EL (cell line): ENCODE measurements at places on chromosomes 5 and 9.

GRCh38 chr5:73558950-73559349, 6.5 kb downstream of the ANKRA2 start:
- DNase-seq: no peak

GRCh38 chr9:130234340-130235260, 31.0 kb upstream of the HMCN2 start:
- DNase-seq: peak; percentile 71

DNA sequence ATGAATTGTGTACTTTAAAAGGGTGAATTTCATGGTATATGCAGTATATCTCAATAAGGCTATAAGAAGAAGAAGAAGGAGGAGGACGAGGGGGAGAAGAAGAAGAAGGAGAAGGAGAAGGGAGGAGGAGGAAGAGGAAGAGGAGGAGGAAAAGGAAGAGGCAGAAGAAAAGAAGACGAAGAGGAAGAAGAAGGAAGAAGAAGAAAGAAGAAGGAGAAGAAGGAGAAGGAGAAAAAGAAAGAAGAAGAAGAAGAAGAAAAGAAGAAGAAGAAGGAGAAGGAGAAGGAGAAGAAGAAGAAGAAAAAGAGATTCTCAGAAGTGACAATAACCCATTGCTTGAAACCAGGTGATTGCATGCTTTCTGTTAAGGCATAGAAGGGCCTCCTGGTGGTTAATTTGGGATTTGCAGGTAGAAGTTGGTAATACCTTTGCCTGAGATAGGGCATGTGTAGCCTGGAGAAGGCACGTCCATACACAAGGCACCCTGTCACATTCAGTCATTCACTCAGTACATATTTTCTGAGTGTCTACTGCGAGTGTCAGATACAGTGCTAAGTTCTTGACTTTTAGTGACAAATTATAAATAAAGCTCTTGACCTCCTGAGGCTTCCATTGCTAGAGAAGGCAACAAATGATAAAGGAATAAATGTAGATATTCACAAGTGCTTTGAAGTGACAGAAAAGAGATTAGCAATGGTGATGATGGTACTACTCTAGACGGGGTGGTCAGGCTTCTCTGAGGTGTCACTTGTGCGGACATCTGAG, 231.3 kb downstream of the NPR3 start:
- DNase-seq: peak; percentile 35

DNA sequence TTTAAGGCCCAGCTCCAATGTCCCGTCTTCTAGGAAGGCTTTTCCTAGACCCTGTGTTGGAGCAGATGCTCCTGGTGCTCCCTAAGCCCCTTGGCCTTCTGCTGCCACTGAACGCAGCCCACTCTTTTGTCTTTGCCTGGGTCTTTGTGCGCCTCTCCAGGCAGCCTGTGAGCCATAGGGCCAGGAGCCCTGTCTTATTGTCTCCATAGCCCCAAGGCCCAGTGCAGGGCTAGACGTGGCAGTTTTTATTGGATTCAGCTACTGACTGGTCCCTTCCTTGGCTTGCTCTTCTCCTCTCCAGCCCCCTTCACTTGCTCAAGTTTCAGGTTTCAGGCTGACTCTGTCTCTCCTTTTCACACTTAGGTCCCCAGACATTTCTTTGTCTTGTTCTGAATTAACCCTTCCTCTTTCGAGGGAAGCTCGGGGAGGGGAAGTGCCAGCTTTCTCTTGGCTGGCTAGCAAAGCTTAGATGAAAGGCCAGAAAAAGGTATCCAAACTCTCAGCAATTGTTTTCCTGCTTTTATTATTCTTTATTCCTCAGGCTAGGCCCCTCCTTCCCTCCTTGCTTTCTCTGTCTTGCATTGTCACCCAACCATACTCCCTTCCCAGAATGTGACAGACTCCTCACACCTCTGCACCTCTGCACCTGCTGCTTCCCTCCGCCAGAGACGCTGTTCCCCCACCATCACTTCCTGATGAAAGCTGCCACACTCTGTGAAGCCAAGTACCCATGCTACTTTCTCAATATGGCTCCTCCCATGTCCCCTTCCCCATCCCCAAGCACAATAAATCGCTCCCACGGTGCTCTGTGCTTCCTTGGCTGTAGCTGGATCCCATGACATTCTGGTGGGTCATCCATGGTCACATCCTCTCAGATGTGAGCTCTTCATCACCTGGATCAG, 101.6 kb upstream of the CPEB4 start:
- DNase-seq: no peak

DNA sequence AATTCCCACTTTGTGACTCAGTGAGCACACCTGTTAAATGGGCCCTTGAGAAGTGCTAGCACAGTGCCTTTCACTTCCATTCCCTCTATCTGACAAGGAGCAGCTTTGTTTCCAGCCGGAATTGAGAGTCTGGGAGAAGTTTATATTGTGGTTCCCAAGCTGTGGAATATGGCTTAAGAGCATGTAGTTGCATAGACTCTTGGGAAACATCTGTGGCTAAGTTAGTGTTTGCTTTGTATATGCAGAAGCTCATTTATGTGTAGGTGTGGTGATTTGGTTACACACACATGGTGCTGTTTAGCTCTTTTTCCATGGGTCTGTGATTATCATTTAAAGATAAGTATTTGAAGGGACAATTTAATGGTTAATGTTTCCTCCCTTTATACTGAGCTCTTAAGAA, 110.5 kb upstream of the HMHB1 start:
- DNase-seq: no peak

- no peak for DNase-seq
Measured at GRCh38 chr5:6527749-6528455, 79.2 kb downstream of the UBE2QL1 start.

- no peak for DNase-seq
Measured at GRCh38 chr9:69632768-69633167, 39.4 kb downstream of the APBA1 start.

- DNase-seq: no peak
Measured at GRCh38 chr5:180865981-180866695, 5.1 kb upstream of the ZFP62 start.

DNA sequence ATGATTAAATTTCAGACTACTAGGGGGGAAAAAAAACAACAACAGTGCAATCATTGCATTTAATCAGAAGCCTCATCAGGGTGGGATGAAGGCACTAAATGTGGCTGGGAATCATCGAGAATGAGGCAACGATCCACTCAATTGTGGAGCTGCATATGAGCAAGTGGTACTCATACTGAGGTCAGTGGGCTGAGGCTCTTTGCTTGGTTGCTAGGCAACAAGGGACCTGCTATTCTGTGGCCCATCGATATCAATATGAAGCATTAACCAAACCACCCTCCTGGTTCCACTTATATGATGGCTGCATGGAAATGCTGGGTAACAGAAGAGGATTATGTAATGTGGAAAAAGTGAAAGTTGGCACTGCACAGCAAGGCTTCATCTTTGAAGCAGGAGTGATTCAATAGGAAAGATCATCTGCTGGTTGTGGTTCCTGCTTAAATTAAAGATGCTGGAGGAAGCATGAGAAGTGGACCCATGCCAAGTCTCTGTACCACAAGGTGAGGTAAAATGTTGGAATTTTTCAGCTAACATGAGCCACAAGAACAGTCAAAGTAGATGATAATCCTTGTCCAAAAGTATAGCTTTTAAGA, 159.8 kb upstream of the HMHB1 start:
- DNase-seq: no peak

- DNase-seq: no peak
Measured at GRCh38 chr9:4921449-4921848, 63.6 kb upstream of the JAK2 start.

- no peak for DNase-seq
Measured at GRCh38 chr5:16095612-16096011, 84.0 kb downstream of the MARCHF11 start.

DNA sequence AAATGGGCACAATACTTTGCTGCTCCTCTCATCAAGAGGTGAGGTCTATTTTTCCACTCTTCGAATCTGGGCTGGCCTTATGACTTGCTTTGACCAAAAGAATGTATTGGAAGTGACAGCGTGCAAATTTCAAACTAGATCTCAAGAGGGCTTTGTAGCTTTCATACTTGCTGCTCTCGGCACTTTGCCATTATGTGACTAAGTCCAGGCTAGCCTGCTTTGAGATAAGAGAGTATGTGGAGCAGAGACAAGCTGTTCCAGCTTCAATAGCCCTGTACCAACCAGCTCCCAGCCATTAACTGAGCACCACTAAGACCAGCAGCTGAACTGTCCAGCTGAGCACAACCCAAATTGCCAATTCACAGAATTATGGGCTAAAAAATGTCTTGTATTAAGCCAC, 124.6 kb downstream of the ACER2 start:
- peak; percentile 7 for DNase-seq

- no peak for DNase-seq
Measured at GRCh38 chr5:12876541-12877298, 972.5 kb upstream of the CTNND2 start.

GRCh38 chr5:123215929-123216702, 127.1 kb downstream of the PRDM6 start:
- no peak for DNase-seq

DNA sequence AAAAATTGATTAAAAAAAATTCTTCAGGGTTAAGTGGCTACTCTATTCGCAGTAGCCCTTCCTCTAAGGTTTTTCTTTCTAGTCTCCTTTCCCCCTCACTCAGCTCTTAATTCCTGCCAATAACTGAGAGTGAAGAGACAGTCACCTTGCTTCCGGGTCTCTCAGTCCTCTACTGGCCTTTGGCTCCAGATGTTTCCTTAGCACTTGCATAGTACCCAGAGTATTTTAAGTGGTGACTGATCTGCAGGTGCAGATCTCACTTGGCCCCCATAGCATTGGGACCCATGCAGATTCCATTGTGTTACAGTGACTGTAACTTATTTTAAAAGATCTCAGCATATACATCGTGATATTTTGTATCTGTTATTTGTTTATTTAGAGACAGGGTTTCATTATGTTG, 66.2 kb downstream of the GCNT1 start:
- DNase-seq: no peak

DNA sequence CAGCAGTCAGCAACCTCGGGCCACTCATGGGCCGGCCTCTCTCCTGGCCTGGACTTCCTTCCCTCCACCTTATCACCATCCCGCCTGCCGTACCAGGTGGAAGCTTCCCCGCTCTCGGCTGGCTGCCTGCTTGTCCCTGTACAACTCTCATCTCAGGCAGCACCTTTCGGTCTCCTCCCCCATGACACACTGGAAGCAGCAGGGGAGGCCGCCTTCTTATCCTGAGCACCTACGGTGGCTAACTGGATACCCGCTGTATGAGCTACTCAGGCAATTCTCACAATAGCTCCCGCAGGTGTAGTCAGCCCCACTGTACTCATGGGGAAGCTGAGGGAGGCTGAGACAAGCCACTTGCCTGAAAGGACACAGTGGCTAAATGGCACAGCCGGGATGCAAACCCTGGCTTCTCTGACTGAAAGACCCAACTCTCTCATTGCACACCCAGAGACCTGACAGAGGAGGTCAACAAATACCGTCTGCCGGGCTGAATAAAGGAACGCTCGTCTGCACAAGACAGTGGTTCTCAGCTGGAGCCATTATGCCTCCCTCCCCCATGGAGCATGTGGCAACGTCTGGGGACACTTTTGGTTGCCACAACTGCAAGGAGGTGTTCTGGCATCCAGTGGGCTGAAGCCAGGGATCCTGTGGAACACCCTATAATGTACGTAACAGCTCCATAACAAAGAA, 9.6 kb downstream of the STK10 start:
- no peak for DNase-seq

DNA sequence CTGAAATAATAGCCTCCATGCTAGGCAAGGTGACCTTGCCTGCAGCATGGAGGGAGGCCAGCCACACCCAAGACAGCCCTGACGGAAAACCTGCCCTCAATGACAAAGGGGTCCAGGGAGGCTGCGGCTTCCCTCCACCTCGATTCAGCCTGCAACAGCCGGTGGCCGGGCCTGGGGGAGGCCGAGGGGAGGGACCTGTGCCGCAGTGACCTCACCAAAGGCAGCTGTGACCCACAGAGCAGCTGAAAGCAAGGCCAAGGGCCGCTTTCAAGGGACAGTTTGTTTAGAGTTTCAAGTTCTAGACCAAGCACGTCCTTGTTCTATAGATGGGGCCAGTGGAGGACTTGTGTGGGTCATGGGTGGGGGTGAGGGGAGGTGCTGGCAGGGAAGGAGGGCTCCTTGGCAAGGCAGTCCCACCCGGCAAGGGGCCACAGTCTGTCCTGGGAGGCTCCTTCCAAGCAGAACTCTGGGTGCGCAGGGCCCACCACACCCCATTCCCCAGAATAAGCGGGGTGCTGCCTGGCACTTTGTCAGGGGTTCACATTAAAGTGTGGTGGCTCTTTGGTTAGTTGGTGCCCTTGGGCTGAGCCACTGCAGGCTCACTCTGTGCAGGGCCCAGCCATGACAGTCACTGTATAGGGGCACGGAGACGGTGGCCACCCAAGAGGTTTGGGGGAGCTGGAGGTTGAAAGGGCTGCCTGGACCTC, 226.5 kb downstream of the FANCC start:
- DNase-seq: no peak

DNA sequence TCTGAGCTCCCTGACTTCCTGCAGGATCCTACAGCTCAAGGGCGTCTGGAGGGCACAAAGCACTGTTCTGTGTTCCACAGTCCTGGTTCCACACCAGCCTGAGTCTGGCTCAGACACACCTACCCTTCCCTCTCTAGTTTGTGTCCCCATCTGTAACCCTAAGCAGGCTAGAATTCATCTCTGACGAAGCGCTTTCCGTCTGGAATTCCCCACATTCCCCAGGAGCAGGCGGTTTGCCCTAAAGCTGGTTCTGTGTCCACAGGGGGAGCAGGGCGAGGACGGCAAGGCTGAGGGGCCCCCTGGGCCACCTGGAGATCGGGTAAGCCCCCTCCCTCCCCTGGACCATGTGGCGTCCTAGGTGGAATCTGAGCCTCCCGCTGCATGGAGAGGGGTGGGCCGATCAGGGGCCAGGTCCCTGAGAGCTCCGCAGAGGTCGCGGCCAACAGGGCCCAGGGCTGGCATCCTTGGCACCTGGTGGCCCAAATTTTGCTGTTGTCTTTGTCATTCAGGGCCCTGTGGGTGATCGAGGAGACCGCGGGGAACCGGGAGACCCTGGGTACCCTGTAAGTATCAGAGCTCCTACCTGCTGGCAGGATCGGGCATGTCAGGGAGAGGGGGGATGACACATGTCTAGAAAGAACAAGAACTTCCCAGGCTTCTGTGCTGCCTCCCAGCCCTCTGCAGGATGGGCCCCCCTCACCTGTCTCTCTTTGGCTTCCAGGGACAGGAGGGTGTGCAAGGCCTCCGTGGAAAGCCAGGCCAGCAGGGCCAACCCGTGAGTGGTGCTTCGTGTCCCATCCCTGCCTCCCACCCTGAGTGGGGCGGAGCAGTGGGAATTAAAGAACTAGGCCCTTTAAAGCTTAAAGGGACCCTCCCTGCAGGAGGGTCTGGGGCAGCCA, 34.5 kb upstream of the ORM1 start:
- DNase-seq: peak; percentile 90

- no peak for DNase-seq
Measured at GRCh38 chr9:73009649-73010288, 56.9 kb upstream of the ALDH1A1 start.

DNA sequence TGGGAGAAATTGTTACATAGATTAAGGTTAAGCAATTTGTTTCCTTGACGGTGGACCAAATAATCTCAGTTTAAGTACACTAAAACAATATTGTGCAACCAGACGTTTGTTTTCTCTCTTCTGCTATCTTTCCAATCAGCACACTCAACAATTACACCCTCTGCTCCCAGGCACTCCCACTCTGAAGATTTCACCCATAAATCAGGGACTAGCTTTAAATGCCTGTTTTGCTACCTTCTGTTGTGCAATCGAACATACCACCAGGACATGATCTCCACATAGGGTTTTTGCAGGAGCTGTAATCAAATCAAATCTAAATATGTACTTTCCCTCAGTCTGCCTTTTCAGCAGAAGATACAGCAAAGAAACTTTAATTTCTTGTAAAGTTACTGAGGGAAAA, 405.8 kb upstream of the TLE4 start:
- peak; percentile 66 for DNase-seq
